ENCODE measurements at places on chromosomes 16 and 17. TPM values are rescaled to one million over a fixed set of nuclear protein-coding genes. Genes with fewer than 3 reads are reported as not detected.

DNA sequence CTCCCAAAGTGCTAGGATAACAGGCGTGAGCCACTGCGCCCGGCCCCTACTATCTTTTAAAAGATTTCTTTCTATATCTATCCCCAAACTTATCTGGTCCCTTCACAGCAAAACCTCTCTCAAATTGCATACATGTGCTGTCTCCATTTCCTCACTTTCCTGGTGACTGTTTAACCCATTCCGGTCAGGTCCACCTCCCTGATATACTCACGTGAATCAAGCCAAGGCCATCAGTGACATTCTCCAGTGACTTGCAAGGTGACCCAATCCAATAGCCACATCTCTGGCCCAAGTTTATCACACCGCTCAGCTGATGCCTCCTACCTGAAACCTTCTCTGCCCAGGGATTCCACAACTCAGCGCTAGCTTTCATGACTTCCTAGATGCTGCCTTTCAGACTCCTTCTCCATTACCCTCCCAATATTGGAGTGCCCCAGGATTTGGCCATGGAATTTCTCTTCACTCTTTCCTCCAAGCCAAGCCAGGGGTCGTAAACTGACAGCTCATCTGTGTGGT is 1.4 kb upstream of the CTCF start:
- DNase-seq, result no peak

GRCh38 chr16:59510008-59510424 is 775.9 kb upstream of the GOT2 start:
- DNase-seq, result no peak

DNA sequence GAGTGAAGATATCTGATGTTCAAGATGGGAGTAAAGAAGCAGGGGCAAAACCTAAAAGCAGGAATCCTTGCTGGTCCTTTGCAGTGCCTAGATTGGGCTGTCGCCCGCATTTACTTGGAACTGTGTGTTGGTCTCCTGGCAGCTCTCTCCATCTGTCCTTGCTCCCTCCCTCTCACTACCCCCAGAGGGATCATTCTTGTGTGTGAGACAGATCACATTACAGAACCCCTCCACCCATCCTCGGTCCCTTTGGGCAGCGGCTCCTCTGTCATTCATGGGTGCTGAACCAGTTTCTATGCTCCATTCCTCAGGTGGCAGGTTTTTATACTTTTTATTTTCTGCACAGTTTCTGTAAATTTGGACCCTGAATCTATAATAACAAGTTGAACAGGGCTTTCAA is 99.4 kb upstream of the MYOCD start:
- DNase-seq, result no peak

DNA sequence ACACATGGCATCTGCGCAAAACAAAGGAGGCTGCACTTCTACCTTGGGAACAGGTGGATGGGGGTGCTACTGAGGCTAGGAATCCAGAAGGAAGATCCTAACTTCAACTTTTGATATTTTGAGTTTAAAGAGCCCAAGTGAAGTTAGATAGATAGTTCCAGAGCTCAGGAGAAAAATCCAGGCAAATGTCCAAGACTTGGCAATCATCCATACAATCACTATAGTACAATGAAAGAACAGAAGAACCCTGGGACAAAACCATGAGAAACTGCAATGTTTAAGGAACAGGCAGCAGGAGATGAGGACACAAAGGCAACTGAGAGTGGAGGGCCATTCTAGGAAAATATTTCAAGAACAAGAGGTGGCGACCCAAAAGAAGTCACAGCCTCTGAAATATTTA is 12.4 kb downstream of the CDYL2 start:
- no peak for DNase-seq

- no peak for DNase-seq
These were observed 35.3 kb downstream of the SLC39A11 start for GRCh38 chr17:73057196-73057595.

DNA sequence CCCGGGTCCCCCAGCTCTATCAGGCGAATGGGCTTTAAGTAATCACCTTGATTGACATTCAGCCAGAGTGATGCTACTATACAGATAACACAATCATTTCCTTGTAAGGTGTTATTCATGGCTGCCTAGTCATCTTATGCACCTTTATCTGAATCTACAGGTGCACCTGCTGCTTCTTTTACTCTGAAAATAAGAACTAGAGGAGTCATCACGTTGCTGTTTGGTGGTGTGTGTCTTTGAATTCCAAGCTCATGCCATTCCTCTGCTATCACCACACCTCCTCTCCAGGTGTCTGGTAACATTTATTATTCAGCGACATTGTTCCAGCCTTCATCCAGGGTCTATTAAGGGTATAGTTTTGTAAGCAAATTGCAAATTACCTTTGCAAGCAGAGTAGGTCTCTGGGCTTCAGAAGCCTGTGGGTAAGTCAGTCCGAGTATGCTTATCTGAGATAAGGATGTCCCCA is 51.9 kb downstream of the NOS2 start:
- DNase-seq, result no peak

Gene EPN3
- not detected for total RNA-seq

Gene HSD11B2
- 1.3 TPM for total RNA-seq

Gene C17orf67
- total RNA-seq, result 3.5 TPM

Gene ADGRG3
- total RNA-seq, result 0.84 TPM

All from activated naive CD4-positive, alpha-beta T cell treated with anti-CD3 and anti-CD28 coated beads, Interleukin-2, amount 50 U/mL, for 72 hours (primary cell).